ENCODE measurements at places on chromosomes 6 and 20.

DNA sequence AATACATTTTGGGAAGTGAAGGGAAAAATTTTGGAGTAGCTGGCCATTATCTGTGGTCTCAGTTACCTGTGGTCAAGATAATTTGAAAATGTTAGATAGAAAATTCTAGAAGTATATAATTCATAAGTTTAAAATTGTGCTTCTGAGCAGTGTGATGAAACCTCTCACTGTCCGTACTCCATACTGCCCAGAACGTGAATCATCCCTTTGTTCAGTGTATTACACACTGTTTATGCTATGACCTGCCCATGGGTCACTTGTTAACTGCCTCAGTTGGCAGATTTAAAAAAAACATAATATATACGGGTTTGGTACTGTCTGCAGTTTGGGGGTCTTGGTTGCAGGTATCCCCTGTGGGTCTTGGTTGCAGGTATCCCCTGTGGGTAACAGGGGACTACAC is 4.1 kb upstream of the CALHM5 start:
- DNase-seq: no peak

DNA sequence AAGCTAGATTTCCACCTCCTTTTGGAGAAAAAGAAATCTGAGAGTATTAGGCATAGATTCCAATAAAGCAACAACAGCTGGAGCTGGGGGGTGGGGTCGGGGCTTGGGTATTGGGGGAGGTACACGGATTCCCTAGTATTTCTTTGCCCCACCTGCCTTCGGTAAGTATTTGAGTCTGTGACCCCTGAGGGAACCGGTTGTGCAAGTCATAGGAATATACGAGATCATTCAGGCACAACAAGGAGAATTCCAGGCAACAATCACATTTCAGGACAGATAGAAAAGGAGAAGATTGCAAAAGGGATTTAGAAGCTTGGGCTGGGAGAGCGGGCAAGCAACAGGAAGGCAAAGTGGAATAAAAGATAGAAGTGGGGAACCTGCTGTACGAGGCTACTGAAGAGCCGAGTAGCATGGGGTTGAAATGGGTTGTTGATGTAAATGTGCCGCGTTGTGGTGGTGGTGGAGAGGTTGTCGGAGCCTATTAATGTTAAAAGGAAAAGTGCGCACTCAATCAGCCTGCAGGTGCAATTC is 148.9 kb downstream of the BCAS1 start:
- no peak for DNase-seq

DNA sequence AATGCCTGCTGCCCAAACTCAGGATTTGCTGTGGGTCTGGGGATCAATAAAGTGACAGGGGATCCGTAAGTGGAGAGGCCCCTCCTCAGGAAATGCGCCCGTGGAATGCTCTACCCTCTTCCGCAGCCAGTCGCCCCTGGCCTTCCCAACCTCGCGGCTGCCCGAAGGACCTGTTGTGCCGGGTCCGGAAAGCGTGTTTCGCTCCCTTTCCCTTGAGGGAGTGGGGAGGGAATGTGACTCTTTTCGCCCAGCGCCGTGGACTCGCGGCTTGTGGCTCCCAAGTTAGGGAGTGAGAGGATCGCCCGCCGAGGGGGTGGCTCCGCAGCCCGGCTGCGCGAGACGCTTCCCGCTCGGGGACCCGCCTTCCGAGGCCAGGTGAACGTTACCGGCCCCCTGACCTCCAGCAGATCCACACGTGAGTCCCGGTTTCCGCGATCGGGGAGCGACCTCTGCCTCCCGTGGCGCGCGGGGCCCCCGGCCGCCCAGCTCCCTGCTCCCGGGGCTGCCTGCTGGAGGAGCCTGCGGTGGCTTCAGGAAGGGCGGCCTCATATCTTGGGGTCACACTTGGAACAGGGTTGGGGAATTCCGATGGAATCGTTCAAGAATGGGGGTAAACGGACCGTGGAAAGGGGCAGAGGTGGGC is 666 bp downstream of the TPD52L1 start:
- DNase-seq: no peak

- no peak for DNase-seq
Measured at GRCh38 chr6:60952500-60952899, 1333.5 kb downstream of the KHDRBS2 start.

- no peak for DNase-seq
Measured at GRCh38 chr20:3753501-3754275, 13.9 kb downstream of the ADISSP start.

DNA sequence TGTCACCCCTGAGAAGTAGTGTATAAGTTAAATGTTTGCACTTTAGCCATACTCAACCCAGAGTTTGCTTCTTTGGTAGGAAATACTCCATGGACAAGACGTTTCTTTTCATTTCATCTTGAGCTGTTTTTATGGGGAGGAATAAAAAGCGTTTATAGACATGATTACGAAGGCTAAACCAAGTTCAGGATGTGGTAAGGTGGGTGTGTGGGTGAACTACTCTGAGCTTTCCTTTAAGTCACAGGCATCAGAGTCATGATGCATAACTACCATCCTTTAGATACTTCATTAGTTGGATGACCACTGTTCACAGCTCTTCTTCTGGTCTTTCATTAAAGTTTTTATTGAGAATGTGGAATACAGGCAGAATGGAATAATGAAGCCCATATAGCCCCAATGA is 48.9 kb downstream of the EBF4 start:
- no peak for DNase-seq

DNA sequence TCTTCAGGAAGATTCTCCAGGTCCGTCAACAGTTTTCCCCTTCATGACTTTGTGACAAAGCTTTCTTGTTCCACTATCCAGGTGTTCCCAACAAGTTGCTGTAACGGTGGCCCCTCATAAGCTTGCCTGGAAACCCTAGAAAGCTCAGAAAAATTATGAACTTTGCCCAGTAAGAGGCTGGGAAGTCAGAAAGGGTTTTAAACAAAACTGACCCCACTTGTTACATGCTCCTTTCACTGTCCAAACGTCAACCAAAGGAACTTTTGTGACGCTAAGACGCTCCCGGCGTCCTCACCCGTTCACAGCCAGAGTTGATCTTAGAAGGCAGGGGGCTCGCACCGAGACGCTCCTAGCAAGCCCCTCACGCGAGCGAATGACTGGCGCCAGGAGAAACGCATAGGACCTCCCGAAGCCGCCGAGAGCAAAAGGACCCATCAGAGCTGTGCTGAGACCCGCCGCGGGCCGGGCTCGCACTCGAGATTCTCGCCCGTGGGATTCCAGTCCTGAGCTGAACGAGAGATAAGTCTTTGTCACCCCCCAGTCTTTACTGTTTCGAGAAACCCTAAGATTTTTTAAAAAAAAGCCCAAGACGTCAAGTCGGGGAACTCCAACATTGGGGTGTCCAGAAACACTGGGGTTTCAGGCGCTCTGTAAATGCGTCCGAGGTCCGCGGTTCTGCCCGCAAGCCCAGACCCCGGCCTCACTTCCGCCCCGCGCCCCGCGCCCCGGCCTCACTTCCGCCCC is 544 bp upstream of the ACAT2 start:
- no peak for DNase-seq

DNA sequence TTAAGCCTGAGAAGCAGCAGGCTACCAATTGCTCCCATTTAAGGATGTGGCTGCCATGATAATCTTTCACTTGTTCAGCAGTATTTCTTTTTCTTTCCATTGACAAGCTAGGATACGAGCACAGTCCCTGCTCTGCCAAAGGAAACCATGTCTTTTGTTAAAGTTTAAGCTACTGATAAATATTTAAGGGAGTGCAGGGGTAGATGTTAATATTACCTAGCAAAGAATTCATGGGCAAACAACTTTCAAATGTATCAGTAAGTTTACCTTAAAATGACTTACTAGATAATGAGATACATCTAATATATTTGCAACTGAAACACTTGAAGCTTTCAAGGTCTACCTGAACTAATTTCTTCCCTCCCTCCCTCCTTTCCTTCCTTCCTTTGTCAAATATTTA is 77.3 kb downstream of the OPN5 start:
- no peak for DNase-seq

GRCh38 chr20:33594743-33595142 is 67.4 kb upstream of the C20orf144 start:
- no peak for DNase-seq

DNA sequence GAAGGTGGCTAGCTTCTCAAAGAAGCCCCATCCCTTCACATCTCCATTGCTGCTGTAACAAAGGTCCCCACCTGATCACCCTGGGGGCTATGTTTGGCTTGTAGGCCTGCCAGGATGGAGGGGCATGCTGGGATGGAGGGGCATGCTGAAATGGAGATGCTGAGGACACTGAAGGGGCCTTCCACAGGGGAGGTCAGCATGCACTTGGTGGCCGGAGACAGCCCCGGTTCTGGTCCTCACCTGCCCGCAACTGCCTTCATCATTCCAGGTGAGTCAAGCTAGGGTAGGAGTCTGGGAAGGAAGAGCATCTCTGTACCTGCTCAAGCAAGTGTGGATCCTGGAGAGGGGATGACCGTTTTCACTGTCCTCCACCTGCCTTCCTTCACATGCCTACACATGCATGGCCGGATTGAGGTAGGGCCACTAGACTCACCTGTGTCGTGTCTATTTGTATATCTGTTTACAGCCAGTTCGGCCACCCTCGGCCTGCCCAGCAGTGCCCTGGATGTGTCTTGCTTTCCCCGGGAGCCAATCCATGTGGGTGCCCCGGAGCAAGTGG is 6.0 kb downstream of the L3MBTL1 start:
- DNase-seq: no peak

- no peak for DNase-seq
Measured at GRCh38 chr20:23114018-23114417, 27.9 kb upstream of the CD93 start.

GRCh38 chr6:111278731-111279130 is 191.4 kb downstream of the SLC16A10 start:
- DNase-seq: no peak

- no peak for DNase-seq
Measured at GRCh38 chr6:116191881-116192280, 62.0 kb downstream of the TSPYL4 start.

DNA sequence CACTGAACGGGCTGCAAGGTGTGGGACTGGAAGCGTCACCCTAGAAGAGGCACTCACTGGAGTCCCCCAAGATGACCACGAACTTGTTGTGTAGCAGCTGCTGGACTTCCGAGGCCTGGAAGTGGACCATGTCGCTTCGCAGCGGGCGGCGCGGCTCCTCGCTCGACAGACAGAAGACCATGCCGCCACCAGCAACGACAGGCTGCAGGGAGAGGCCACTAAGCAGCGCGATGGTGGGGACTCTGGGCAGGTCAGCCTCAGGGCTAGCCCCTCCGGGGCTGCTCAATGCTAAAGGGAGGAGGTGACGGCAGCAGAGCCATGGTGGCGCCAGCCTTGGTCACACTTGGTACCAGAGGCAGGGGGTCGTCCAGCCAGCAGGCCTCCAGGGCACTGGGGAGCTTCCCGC is 720 bp downstream of the PCED1A start:
- DNase-seq: no peak

DNA sequence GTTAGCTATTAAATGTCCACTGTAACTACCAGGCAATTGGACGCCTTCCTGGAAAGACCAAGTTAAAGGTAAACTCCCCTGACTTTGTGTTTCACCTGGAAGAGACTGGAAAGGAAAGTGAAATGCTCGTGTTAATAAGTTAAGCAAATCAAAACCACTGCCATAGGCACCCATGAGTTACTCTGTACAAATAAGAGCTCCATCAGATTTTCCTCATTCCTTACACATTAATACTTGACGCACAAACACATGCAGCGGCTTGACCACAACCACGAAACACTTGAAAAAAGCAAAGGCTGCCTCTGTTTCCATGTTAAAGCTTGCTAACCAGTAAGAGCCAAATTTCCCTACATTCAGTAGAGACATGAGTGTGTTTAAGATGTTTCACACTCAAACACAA is 19.8 kb downstream of the GCM1 start:
- DNase-seq: no peak
